Foreskin fibroblast (primary cell): ENCODE measurements at places on chromosomes 11 and 22.

GRCh38 chr11:8985462-8985861 lies 18.3 kb downstream of the NRIP3 start:
- no peak for DNase-seq

GRCh38 chr11:82308979-82309378 lies 424.7 kb downstream of the FAM181B start:
- DNase-seq, result no peak

DNA sequence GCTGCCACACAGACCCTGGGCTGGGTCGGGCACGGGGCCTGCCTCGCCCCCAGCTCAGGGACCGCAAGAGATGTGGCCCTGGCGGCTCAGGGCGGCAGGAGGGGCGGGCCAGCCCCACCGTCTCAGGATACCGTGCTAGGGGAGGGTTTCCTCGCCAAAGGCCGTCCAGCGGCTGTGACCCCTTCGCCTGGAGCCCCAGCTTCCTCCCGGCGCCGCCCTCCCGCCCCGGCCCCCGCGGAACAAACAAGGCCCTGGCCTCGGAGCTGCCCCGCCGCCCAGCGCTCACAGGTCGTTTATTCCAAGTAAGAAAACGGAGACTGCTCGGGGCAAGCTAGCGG lies 543 bp upstream of the AP2A2 start:
- DNase-seq, result no peak

- DNase-seq, result peak; percentile 80
These were observed 15.6 kb upstream of the MFNG start for GRCh38 chr22:37501610-37502341.

- no peak for DNase-seq
These were observed at the start of gene KLHDC7B for GRCh38 chr22:50545522-50546325. TSS of gene KLHDC7B (plus strand) at chr22:50545899. CDS start at chr22:50546244, 345 bp downstream.

DNA sequence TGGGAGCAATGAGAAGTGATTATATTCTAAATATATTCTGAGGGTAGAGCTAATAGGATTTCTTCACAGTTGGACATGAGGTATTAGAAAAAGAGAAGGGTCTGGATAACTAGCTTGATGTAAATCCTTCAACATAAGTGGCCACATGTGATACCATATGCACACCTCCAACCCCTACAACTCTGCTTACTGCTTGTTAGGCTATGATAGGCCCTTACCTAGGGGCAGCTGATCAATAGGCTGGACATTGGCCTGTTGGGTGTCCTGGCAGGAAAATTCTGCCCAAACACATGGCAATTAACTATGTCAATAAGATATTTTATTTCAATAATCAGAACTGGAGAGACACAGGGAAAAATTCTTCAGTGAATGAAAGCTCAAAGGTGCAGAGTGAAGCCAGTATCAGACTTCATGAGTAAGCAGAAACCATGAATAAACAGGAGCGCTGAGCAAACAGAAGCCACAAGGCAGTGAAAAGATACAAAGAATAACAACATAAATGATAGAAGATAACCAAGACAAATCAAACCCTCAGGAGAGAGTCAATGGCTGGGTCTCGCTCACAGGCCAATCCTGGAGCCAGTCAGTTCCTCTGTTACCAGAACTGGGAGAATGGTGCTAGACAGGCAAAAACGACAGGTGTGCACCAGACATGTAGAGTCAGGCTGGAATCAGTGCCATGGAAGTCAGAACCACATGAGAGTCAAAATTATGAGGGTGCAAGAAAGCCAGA lies 46.3 kb upstream of the PSMA1 start:
- DNase-seq, result no peak

DNA sequence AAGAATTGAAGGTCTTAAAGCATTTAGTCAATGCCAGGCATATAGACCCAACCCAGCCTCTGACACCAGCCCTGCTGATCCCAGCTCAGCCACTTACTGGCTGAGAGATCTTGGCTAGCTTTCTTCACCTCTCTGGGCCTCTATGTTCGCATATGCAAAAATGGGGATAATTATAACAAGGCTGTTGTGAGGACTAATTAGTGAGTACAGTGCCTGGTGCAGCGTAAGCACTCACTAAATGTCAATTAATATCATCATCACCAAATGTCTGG lies 10.5 kb downstream of the CHST1 start:
- DNase-seq, result no peak

DNA sequence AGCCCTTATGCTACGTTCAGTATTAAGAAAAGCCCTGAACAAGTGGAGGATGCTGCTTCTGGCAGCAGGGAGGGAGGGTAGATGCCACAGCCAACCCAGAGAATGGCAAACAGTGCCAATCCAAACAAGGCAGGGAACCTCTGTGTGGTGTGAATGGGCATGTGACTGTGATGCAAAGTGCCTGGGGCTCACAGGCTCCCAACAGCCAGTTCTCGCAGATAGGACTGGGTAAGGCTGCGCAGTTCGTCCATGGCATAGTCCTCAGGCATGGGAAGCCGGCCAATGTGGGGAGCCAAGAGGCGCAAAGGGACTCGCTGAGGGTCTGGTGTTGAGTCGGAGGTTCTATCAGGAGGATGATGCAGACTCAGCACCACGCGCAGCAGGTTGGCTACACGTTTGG lies 4.8 kb upstream of the CHRNA10 start:
- DNase-seq, result no peak

DNA sequence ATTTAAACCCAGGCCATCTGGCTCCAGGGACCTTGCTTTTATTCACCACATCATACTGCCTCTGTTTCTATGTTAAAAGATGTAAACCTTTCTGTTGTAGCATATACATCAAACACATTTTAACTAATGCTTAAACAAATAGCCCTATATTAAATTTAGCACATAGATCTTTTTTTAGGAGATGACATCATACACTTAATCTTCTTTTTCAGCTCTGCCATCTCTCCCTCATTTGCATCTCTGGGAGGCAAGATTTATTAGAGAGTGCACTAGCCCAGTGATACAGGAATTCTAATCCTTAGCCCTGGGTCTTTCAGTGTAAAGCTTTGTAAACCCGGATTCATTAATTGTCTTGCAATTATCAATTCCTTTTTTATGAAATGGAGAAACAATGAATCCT lies 13.6 kb downstream of the OR5D16 start:
- no peak for DNase-seq

GRCh38 chr11:133697603-133698180 lies 147.6 kb downstream of the SPATA19 start:
- DNase-seq, result no peak

DNA sequence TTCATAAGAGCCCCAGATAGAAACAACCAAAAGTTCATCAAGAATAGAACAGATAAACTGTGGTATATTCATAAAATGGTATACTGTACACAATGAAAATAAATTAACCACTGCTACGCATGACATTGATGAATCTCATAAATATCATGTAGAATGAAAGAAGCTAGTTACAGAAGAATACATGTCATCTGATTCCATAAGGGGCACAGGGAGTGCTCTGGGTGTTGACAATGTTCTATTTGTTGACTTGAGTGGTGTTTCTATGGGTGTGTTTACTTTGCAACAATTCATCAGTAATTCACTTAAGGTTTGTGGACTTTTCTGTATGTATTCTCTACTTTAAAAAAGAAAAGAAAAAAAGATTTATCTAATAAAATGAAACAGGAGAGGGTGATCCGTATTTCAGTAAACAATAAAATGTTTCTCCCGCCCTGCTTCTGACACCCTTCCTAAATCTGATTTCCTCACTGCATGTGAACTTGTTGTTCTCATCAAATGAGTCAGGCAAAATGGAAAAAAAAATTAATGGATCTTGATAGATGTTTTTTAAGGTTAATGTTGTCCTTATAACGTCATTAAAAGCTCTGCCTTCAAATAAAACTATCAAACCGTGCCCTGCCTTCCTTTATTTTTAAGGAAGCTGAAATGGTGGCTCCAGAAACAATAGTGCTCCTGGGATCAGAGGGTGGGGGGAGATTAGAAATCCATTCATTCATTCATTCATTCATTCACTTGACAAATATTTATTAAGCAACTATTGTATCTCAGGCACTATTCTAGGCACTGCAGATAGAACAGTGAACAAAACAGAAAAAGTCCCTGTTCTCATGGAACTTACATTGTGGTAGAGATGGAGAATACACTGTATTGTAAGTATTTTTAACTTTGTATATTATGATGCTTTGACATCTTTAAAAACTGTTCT lies 77.2 kb upstream of the CD44 start:
- no peak for DNase-seq

DNA sequence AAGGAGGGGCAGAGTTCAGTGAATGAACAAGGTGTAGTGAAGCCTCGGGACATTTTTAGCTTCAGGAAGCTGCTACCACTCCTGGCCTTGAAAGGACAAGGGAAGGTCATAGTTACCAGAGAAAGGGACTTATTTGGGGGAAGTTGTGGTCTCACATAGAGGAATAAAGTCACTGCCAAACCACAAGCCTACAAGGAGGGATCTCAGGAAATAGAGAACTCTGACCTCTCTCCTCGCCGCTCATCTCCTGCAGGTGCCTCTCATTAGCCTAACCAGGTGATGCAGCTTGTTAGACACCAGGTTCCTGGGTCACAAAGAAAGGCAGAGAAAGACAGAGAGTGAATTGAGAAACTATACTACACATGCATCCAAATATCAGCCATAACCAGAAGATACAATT lies 14.3 kb upstream of the TOLLIP start:
- no peak for DNase-seq

- no peak for DNase-seq
These were observed 259.5 kb upstream of the CCDC90B start for GRCh38 chr11:83545494-83546260.

DNA sequence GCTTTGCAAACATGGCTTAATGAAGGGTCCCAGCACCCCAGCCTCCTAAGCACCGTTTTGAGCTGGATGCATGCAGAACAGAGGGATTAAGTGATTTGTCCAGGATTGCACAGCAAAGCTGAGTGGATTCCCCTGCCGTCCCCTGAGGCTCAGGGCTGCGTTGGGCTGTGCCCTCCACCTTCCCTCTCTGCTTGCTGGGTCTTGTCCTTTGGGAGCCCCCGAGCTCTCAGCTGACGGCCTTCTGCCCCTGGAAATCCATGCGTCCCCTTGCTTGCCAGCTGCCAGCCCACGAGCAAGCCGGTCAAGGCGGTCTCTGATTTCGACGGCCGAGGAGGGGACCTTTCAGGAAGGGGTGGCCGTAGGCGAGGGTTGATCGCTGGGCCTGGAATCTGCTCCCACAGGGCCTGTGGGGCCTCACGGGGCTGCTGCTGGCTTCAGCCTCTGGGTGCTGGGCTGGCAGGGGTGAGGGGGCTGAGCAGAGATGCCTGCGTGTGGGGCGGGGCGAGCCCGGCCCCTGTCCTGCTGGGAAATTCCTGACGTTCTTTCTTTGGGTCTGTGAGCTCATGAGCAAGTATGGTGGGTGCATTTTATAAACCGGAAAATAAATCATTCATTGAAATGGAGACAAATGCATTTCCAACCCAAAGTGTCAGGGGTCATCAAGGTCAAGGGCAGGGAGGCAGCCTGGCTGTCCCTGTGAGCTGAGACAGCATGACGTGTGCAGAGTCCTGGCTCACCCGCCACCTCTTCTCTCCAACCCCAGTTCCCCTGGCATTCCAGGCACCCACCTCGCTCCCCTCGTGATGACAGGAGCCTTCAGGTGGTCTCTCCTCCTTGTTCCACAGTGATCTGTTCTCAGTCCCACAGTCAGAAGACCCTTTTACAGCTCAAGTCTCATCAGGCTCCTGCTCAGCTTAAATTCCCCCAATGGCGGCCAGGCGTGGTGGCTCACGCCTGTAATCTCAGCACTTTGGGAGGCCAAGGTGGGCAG lies 28.1 kb downstream of the FGF4 start:
- DNase-seq, result no peak

GRCh38 chr22:34324763-34325162 lies 404.5 kb upstream of the LARGE1 start:
- no peak for DNase-seq

DNA sequence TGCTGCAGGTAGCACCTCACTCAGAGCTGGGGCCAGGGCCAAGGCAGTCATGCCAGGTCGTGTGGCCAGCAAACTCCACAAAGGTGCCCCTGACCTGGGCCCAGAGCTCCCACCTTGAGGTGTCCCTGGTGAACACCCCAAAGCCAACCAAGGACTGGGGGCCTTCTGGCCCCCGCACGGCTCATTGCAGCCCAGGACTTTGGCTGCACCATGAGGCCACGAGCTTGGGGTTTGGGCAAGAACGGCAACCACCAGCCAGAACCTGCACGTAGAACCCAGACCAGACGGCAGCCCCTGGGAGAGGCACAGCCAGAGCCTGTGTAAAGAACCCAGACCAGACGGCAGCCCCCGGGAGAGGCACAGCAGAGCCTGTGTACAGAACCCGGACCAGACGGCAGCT lies 7.8 kb downstream of the LRRC56 start:
- DNase-seq, result no peak

DNA sequence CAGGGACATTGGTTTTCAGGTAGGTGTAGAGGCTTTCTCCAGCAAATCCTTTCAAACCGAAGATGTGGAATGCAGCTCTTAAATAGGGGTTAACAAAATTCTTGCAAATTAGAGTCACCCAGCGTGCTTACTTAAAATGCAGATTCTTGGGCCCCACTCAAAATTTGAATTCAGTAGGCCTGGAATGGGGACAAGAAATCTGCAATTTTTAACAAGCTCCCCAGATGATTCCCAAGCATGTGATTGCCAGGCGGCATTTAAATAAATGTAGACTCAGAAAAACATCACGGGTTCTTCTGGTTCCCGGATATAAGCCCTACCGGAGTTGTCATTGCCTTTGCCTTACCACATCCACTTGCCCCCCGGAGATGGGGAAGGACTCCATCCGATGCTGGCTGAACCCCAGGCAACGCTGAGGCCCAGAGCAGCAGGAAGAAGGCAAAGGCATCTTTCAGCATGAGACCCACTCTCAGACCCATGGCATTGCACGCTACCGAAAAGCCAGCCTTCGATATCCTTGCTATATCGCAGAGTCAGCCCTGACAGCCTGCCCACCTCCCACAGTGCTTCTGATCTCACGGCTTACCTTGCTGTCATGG lies 134.2 kb downstream of the DSCAML1 start:
- DNase-seq, result no peak

DNA sequence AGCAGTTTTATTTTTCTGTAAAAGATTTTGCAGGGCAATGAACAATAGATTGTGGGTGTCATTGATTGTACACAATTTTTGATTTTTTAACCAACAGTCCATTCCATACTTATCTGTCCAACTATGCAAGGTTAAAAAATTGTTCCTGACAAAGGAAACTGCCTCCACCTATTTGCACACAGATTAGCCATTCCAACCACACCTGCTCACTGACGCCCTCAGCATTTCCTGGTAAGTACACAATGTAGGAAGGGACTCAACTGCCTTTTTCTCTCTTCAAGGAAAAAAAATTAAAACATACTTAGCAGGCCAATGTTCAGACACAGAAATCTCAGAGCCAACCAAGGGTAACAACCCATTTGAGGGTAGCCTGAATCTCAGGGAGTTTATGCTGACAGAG lies 4.3 kb upstream of the FUT4 start:
- no peak for DNase-seq

GRCh38 chr11:86248609-86249008 lies 4.1 kb downstream of the EED start:
- DNase-seq, result no peak

DNA sequence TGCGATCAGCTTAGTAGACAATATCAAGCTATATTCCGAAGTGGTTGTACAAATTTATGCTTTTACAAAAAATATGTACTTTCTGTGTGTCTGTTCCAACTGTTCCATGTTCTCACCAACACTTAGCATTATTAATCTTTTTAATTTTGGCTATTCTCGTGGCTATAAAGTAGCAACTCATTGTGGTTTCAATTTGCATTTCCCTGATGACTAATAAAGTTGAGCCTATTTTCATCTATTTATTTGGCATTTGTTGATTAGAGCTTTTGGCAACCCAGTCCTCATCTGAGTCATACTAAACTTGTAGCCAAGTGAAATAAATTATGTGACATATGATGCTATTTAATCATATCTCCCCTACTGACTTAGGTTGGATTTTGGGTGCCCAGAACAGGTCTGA lies 115.9 kb downstream of the FBXO7 start:
- DNase-seq, result peak; percentile 74
